ENCODE measurements at places on chromosomes 3 and 15.
A peak's percentile ranks its signal among the peaks of the same experiment; 100 is the strongest.

DNA sequence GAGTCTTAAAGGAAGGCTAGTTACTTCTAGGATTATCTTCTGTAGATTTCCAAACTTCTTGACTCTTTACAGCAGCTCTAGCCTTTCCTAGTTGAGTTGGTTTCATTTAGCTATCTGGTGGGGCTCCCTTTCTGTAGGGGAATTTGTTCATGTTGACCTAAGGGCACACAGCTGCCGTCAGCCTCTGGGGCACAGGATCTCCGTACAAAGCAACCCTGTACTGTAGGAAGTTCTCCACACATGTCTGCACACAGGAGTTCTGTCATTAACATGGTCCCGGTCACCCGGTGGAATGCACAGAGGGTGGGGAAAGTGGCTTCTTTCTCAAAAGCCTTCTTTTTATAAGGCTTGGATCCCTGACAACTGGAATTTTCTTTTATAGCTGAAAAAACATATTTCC is 88.7 kb upstream of the TNIK start:
- DNase-seq: no peak

- no peak for DNase-seq
Measured at GRCh38 chr3:172287937-172288477, 160.2 kb downstream of the GHSR start.

- DNase-seq: no peak
Measured at GRCh38 chr3:55570271-55570711, 83.2 kb upstream of the WNT5A start.

- DNase-seq: no peak
Measured at GRCh38 chr3:184240384-184241140, 8.2 kb downstream of the ALG3 start.

DNA sequence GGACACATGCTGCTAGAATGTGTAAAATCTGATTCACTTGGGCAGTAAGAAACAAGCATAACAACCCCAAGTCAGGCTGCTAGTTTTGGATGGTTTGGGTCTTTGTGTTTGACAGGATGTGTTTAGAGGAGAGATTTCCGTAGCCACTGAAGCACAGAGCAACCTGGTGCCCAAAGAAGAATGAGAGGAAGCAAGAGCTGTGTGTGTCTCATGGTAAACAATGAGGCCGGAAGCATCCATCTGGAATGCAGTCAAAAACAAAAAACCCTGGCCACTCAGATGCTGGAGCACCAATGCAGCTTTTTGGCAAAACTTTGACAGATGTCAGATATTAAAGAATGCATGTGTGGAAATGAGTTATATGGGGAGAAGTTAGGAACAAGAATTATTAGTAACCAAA is 39.4 kb upstream of the SNRK start:
- DNase-seq: no peak

DNA sequence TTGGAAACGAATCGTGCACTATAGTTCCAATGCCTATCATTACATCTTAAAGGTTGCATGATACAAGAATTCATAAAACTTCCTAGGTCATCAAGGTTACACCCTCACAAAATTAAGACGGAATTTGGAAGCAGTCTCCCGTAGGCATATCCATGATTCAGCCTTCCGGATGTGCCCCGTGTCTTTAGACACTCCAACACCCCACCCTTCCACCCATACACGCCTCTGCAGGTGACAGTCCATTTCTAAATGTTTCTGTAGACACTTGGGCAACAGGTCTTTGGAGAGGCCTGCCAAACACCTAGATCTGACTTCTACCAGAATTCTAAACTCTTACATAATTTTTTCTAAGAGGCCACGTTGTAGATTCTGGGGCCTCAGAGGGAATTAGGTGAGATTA is 49.8 kb downstream of the LDHAL6B start:
- DNase-seq: no peak

- DNase-seq: no peak
Measured at GRCh38 chr3:166570102-166570501, 732.9 kb upstream of the BCHE start.

GRCh38 chr15:68551296-68551635 is 27.5 kb upstream of the CORO2B start:
- no peak for DNase-seq

GRCh38 chr3:9316881-9317361 is 45.9 kb upstream of the THUMPD3 start:
- peak; percentile 32 for DNase-seq

- DNase-seq: no peak
Measured at GRCh38 chr3:187929112-187929816, 184.0 kb upstream of the BCL6 start.

- no peak for DNase-seq
Measured at GRCh38 chr15:79025201-79025600, 65.4 kb downstream of the RASGRF1 start.

DNA sequence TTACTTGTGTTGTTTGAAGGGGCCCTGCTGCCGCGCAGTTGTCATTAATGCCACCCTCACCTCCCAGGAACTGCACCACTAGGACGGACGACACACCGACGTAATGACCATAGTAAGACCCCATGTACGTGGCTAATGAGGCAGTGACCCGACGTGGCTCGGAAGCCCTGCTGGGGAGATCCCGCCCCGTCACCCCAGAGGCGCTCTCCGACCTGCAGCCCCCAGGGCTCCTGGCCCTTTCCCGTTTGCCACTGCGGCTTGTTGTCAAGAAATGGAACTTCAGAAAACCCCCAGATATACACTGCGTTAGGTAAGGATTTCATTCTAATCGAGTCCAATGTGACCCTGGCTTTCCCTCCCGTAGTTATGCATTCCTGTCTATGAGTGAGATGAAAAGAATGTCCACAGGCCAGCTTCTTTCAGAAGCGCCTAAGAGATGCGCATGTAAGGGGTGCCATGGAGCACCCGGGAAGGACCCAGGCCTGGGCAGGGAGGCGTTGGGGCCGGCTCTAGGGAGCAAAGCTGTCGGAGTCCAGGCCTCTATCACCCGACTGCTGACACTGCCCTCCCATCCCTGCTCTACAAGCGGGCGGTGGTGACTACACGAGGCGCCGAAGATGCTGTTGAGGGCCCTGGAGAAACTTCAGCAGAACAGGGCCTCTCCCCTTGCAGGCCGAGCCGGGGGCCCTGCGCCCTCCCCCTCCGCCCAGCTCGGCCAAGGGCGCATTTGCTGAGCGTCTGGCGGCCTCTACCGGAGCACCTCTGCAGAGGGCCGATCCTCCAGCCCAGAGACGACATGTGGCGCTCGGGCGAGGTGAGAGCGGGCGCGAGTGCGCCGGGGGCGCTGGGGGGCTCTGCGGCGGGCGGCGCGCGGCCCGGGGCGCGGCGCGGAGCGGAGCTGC is at the start of gene GABRA5:
Gene GABRA5 (plus strand): TSS at position 765 of the 902 bp plus-strand sequence. CDS start 2,187 bp downstream, outside the sequence.
- DNase-seq: no peak

All from stromal cell of bone marrow (primary cell).